Esophagus squamous epithelium (tissue), 5 donors: ENCODE measurements at places on chromosomes 13 and 19.
A peak's percentile ranks its signal among the peaks of the same experiment; 100 is the strongest.

DNA sequence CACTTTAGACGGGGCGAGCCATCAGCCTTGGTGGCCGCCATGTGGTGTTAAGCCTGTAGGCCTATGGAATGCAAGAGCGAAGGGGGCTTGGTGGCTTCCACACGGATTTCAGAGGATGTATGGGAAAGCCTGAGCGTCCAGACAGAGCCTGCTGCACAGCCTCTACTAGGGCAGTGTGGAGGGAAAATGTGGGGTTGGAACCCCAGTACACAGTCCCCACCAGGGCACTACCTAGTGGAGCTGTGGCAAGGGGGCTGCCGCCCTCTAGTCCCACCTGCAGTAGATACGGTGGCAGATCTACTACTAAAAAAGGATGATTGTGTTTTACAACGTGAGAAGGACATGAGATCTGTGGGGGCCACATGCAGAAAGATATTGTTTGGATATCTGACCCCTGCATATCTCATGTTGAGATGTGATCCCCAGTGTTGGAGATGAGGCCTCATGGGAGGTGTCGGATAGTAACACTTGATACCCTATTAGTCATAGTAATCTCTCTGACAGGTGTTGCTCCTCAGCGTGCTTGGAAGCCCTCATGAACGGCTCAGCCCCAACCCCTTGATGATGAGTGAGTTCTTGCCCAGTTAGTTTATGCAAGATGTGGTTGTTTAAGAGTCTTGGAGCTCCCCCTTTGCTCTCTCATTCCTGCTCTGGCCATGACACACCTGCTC lies 45.6 kb downstream of the LHFPL6 start:
- no peak for DNase-seq

DNA sequence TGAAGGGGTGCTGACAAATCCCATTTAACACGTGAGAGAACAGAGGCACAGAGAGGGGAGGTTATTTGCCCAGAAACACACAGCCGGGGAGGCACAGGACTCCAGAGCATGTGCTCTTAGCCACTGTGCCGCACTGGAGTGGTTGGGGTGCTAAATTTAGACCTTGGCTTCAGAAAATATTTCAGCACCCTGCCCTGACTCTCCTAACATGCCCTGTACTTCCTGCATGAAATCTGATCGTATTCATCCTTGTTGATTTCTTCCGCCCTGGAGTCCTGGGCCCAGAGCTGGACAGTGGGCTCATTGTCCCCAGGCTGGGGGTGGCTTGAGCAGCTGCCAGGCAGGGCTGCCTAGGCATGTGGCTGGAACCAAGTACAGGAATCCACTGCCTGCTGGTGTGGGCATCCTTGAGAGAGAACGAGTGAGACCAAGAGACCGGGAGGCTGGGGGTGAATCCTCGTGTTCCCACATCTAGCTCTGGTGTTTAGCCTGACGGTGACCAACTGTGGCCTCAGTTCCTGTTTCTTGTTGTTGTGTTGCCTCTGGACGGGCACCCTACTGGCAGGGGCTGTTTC lies 5.3 kb downstream of the SLC27A1 start:
- DNase-seq: no peak

- no peak for DNase-seq
These were observed 14.1 kb downstream of the AP2A1 start for GRCh38 chr19:49780861-49781260.

DNA sequence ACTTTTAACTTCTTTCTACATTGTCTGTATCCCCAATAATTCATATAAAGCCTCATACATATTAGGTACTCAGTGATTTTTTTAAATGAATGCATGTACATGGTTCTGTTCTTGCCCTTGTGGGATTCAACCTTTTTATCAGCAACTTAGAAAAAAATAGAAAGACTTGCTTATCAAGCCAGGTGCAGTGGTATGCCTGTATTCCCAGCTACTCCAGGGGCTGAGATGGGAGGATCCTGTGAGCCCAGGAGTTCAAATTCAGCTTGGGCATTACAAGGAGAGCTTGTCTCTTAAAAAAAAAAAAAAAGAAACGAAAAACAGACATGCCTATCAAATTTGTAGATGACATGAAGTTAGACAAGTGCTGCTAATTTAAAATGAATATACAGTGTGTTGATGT lies 54.2 kb upstream of the MYCBP2 start:
- DNase-seq: no peak

- DNase-seq: no peak
These were observed 6.9 kb upstream of the ZC3H13 start for GRCh38 chr13:46059405-46059804.

DNA sequence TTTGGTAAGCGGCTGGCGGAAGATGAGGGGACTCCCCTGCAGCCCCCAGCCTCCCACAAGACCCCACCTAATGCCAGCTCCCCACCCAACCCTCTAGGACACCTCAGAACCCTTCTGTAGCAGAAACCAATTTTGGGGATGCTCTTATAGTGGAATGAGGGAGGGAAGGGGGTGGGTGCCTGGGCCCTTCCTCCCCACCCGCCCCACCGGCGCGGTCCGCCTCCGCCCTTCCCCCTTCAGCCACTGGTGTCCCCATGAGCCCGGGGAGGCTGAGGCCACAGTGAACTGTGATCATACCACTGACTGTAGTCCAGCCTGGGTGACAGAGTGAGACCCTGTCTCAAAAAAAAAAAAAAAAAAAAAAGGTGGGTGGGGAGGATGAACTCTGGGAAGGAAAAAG lies 16.2 kb downstream of the TLE6 start:
- DNase-seq: no peak

- no peak for DNase-seq
These were observed 22.0 kb upstream of the ARHGEF7 start for GRCh38 chr13:111093136-111093535.

DNA sequence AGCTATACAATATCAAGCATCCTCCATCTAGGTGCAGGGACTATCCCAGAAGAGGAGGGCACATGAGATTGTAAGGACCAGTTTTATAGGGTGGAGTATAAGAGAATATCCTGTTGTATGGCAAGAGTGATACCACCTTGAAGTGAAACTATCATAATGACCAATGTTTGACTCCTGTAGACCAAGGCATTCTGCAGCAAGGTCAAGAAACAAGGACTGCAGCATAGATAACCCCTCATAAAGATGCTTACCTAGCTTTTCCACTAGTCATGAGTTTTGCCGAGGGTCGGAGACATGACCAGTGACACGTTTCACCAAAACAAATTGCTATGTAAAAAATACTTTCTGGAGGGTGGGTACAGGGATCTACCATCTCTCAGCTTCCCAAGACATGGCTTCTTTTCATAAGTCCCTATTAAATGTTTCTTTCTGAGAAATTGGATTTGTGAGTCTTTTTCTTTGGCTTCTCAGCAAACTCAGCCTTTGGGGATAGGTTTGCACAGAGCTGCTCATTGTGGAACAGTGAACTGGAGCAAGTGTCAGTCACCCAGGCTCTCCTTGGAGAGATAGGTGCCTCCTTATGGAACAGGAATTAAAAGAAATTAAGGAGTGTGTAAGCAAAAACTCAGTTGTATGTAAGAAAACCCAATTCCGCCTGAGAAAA lies 28.2 kb upstream of the CYSLTR2 start:
- no peak for DNase-seq

- DNase-seq: no peak
These were observed 30.8 kb upstream of the RFC3 start for GRCh38 chr13:33787051-33787591.

DNA sequence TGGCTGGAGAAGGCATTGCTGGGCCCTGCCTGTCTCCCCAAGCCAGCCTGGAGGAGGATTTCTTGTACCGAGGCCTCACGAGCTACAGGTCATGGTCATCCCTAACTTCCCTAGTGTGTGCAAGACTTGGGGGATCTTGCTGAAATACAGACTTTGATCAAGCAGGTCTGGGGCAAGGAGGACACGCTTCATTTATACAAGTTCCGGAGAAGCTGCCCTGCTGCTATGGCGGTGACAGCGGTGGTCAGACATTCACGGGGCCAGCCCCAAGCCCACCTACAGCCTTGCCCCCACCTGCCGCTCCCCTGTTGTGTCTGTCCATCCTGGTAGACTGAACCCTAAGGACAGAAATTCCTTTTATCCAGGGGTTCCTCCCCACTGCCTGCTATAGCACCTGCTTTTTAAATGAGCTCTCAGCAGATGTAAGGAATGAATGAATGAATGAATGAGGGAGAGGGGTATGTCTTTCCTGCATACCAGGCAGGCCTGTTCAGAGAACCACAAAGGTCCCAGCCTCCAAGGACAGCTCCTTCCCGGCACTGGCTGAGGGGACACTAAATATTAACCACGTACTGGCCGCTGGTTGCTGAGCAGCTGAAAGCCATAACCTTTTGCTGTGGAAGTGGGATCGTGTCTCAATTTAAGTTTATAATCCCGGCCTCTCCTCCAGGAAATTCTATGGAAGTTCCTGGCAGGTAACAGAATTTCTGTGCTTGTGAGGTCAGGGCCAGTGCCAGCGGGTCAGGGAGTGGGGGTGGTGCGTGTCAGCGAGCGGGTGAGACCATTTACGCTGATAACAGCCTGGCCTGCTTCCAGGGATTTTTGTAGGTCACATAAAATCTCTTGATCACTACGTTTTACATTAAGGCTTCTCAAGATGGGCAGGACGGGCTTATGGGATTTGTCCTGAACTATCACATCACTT lies 27.1 kb downstream of the TSSK6 start:
- DNase-seq: no peak

DNA sequence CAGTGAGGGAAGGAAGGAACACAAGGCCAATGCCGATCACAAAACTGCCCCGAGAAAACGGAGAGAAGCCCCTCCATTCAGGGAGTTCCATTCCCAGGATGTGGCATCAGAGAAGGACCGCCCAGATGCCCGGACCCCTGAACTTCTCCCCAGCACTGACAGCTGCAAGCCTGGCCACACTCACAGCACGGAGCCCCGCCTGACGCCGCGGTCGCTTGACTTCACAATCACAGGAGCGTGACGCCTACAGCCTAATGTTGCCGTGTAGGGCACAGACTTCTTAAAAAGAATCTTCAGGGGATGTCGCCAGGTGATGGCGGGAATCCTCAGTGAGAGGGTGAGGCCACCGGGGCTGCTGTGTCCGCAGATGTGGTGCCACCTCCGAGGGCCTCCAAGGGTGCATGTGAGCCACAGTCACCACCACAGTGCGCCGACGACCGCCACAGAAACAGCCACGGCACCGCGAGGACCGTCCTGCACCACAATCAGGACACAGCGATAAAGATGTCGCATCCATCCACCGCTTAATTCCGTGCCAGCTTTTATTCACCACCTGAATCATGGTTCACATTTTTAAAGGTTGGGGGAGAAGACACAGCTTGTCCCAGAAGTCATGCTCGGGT lies 77.2 kb downstream of the SPACA7 start:
- DNase-seq: no peak

DNA sequence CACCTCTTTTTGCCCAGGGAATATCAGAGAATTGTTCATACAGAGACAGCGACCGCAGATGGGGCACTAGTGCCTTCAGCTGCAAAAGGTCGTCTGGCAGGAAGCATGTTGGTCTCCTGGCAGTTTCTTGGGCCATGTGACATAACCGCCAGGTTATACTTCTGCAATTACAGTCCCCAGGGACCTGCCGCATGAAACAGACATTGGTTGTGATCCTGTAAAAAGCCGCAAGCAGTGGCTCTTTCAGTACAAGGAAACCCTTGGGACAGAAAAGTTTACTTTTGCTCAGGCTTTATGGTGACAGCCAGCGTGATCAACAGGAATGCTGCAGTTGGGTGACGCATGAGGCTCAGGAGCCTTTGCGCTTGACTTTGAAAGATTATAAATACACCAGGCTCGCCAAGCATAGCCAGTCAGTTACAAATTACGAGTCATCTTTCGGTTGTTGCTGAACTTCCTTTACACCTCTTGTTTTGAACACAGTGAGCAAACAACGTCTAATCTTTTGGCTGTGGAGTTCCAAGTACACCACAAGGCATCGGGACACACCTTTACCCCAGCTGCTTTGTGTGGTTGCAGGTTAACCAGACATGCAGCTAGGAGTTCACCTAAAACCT lies 50.5 kb upstream of the UBE2L5 start:
- peak; percentile 29 for DNase-seq

GRCh38 chr13:106633321-106633720 lies 65.4 kb upstream of the ARGLU1 start:
- DNase-seq: no peak
